Activated CD8-positive, alpha-beta memory T cell treated with anti-CD3 and anti-CD28 coated beads, Interleukin-2, amount 50 U/mL, for 4 hours (primary cell): ENCODE measurements at places on chromosomes 12 and 14.

GRCh38 chr14:53748691-53749090, 207.9 kb downstream of the BMP4 start:
- no peak for DNase-seq

GRCh38 chr12:19792028-19792427, 352.7 kb downstream of the AEBP2 start:
- DNase-seq = no peak

- DNase-seq = no peak
Measured at GRCh38 chr12:26748741-26749431, 84.1 kb downstream of the ITPR2 start.

DNA sequence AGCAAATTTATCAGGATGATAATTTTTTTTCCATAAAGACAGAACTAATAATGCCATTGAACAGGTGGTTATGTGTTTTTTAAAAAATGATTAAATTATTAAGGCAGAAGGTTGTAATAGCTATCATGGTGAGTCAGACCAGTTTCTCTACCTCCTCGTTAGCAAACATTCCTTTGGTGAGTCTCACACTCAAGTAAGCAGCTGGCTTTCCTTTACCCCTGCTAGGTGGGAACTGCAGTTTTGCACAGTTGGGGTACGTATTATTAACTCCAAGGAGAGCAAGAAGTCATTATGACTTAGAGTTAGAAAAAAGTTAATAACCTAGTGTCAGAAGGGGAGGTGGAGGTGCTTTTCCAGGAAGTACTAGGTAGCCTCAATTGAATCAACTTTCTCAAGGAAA, 165.3 kb downstream of the SNAPC1 start:
- no peak for DNase-seq

DNA sequence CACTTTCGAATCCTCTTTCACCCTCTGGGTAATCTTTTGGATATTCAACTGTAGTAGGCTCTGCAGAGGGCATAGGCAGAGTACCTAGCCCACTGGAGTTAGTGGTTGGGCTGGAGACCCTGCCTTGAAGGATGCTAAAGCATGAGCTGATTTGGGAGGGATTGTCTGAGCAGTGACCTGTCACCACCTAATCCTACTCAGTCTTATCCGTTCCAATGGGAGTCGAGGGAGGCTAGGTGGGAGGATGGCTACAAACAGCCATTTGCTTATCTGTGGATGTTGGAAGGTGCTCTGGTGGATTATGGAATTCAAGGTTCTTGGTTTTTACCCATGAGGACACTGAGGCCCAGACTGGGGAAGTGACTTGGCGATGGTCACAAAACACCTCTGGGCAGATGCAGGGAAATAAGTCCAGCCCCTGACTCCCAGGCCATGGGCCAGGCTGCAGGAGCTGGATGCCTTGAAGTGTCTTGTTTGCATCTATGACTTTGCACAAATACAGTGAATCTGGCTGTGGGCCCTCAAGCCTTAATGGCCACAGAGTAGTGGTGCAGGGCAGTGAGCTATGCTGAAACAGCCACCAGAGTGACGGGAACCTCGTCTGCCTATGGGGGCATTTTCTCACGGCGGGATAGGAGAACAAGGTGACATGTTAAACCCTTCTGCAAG, 3.7 kb downstream of the KMT5A start:
- no peak for DNase-seq

DNA sequence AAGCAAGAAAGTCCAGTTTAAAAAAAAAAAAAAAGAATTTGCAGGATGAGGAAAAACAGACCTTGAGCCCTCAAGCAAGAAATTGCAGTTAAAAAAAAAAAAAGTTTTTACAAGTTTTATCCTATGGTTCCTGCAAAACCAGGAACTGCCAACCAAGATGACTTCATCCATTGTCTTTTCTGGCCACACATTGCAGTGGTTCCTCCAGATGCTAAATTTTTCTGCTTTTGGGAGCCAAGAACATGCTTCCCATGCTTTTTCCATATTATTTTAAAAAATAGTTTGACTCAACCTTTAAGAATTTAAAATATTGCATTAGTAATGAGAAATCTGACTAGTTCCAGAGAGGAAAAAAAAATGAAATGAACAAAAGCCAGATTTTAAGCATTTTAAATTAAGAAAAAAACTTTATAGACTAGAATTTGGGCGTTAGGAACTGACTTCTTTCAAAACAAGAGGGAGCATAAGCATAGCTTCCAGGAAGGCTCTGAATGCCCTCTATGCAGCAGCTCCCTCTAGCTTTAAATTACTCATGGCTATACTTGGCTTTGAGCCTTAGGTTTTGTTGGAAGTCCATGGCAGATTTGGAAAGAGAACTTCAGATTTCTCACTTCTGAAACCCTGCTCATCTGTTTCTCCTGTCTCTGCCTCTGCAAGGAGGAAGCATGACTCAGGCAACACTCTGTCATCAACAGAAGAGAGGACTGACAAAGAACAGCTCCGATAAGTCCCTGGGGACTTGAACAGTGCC, 124.5 kb downstream of the GPR65 start:
- DNase-seq = no peak

- no peak for DNase-seq
Measured at GRCh38 chr12:11240348-11240930, 29.1 kb downstream of the PRB3 start.

DNA sequence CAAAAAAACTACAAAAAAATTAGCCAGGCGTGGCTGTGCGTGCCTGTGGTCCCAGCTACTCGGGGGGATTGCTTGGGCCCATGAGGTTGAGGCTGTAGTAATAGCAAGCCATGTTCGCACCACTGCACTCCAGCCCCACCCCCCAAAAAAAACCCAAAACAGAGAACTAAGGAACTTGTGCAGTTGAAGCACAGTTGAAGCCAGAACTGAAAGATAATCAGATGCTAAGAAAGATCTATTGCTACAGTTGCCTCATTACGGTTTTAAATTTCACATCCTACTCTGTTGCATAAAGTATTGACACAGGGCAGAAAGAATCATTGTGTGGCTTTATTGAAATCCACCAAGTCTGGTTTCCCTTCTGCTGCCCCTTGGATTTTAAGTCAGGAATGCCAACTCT, 3.8 kb downstream of the CS start:
- no peak for DNase-seq

GRCh38 chr14:71737760-71738159, 194.5 kb upstream of the RGS6 start:
- no peak for DNase-seq

- DNase-seq = no peak
Measured at GRCh38 chr14:59398841-59399240, 66.3 kb downstream of the GPR135 start.

GRCh38 chr14:91363776-91364523, 53.7 kb downstream of the CCDC88C start:
- DNase-seq = no peak

GRCh38 chr14:103190741-103191140, 67.5 kb downstream of the TNFAIP2 start:
- DNase-seq = no peak

- DNase-seq = no peak
Measured at GRCh38 chr14:71651228-71651627, 281.0 kb upstream of the RGS6 start.

- DNase-seq = no peak
Measured at GRCh38 chr14:23984891-23985602, 3.7 kb upstream of the DHRS4L2 start.

GRCh38 chr14:103107455-103107854, 12.9 kb downstream of the EXOC3L4 start:
- no peak for DNase-seq

- no peak for DNase-seq
Measured at GRCh38 chr14:88995437-88996198, 171.2 kb downstream of the TTC8 start.

DNA sequence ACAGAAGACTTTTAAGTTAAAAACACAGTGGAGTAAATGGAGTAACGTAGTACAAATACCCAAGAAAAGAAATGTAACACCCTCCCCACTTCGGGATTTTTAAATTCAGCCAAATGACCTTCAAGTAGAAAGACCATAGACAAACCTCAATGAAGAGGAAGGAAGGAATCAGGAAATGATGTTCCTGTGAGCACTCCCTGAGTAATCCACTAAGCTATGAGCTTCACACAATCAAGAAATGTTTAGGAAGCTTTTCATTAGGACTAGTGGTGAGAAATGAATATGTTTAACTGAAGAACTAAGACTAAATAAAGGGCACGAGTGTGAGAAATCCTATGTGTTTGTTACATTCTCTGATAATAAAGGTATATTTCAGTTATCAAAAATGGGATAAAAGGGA, 10.1 kb downstream of the TCL1A start:
- DNase-seq = no peak

DNA sequence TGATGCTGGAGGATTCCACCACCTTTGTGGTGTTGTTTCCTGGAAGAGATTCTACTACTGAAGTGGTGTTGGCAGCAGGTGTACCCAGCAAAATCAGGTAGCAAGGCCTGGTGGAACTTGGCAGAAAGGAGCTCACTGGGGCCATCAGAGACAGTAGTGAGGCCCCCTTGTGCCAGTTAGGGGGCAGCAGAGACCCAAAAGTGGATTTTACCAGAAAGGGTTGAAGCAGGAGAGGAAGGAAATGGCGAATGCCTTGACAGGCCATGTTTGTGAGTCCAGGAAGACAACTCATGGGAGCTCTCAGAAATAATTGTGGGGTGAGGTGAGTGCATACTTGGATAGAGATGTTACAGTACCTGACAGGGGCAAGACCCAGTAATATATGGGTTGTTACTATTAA, 137.7 kb upstream of the FGD4 start:
- no peak for DNase-seq

DNA sequence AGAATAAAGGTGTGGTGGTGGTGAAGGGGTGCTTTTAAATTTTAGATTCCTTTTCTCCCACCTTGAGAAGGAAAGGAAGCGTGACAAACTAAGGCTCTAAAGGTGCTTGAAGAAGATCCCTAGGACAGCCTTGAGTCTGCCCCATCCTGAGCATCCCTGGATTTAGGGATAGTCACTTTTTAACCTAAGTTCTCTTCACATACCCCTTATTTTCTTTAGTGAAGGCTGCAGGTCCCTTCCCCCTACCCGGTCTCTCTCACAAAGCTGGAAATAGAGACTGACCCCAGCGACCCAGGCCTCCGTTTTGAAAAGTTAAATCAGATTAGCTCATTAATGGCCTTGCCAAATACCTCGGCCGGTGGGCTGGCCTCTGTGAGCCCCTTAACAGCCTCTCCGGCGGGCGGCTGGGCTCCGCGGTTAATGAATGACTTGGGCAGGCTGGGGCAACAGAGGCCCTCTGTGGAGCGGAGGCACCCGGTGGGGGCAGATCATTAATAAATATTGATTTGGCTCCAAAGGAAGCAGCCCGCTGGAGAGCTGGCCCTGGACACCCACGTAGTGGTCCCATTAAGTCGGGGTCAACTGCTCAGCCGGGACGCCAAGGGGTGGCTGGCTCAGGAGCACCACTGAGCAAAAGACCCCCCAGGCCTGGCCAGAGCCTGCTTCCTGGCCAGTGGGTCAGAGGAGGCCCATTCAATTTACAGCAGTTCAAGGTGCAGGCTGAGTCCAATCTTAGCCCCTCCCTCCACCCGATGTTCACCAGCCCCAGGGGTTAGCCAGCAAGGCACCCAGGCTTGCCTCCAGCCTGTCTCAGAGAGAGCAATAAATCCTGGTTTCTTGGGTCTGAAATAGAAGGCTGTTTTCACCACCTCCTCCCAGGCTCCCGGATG, 31.8 kb downstream of the PAH start:
- DNase-seq = no peak

GRCh38 chr12:1473418-1473817, 121.0 kb downstream of the FBXL14 start:
- DNase-seq = no peak
